ENCODE measurements at places on chromosomes 13 and 19. TPM values are rescaled to one million over a fixed set of nuclear protein-coding genes. Genes with fewer than 3 reads are reported as not detected.

DNA sequence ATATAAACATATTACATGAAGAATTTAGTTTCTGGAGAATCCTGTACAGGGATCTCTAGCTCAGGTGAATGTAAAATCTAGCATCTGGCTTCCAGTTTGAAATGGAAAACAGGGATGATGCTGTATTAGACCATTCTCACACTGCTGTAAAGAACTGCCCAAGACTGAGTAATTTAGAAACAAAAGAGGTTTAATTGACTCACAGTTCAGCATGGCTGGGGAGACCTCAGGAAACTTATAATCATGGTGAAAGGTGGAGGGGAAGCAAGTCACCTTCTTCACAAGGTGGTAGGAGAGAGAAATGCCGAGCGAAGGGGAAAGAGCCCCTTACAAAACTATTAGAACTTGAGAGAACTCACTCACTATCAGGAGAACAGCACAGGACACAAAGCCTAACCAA lies 17.0 kb upstream of the N4BP2L2 start:
- H3K27ac ChIP-seq: no peak overlapping the region
- no peaks in the 10 kb centered on the region for H3K36me3 ChIP-seq
- DNase-seq: no peak
- no peaks in the 10 kb centered on the region for H3K4me1 ChIP-seq
- no peak overlapping the region for H3K4me3 ChIP-seq

ATP4A gene
- total RNA-seq: not detected

- no peaks in the 10 kb centered on the region for H3K27me3 ChIP-seq
- no peak overlapping the region for H3K4me3 ChIP-seq
- no peaks in the 10 kb centered on the region for H3K4me1 ChIP-seq
- H3K36me3 ChIP-seq: no peaks in the 10 kb centered on the region
- no peak overlapping the region for H3K27ac ChIP-seq
Observed at GRCh38 chr19:10855879-10856522, 7.8 kb downstream of the C19orf38 start.

DNA sequence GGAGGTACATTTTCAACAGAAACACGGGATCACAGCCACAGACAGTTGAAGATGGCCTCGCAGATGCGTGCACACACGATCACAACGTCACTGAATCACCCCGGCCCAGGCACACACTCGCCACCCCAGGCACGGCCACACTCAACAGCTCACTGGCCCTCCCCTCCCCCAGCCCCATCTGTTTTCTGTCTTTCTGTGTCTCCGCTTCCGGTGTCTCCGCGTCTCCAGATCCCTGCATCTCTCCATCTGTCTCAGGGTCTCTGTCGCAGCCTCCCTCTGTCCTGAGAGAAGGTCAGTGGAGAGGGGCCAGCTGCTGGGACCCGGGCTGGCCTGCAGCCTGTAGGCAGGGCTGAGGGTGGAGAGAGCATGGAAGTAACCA lies 3.8 kb upstream of the ATP1A3 start:
- no peak for DNase-seq
- H3K27me3 ChIP-seq: peaks cover 43% of the 10 kb centered on the region
- H3K4me1 ChIP-seq: no peaks in the 10 kb centered on the region
- no peak overlapping the region for H3K27ac ChIP-seq

DNA sequence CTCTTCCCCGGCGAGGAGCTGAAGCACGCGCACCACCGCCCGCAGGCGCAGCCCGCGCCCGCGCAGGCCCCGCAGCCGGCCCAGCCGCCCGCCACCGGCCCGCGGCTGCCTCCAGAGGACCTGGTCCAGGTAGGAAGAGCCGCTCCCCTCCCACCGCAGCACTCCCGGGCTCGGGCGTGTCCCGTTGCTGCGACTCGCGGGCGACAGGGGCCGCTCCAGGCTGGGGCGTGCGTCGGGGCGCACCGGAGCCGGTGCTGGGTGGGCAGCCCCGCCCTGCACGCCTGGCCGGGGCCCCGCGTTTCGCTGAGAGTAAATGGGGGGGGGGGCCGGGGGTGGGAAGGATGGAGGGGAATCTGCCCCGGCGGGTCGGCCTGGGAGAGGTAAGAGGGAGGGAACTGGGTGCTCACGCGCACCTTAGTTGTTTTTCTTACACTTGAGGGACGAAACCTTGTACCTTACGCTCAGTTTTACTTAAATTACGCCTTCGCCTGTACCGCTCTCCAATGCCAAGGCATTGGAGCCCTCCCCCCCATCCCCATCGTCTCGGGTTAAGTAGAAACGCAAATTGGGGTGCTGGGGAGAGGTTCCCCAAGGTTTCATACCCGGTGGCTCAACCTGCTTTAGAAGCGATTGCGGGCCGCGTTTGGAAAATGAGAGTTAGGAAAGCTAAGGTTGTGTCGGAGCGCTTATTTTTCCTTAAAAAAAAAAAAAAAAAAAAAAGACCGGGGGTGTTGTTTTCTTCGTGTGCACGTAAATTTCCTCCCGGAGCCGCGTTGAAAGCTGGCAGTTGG lies 850 bp downstream of the KLF5 start:
- peak overlapping the region; percentile 77 for H3K4me3 ChIP-seq
- no peaks in the 10 kb centered on the region for H3K27me3 ChIP-seq
- H3K4me1 ChIP-seq: no peaks in the 10 kb centered on the region
- H3K36me3 ChIP-seq: no peaks in the 10 kb centered on the region

GRCh38 chr19:7238051-7238450 lies 56.2 kb downstream of the INSR start:
- H3K4me1 ChIP-seq: no peaks in the 10 kb centered on the region
- H3K36me3 ChIP-seq: no peaks in the 10 kb centered on the region
- DNase-seq: no peak
- H3K27me3 ChIP-seq: no peaks in the 10 kb centered on the region

SACS gene
- 4.9 TPM for total RNA-seq

DNA sequence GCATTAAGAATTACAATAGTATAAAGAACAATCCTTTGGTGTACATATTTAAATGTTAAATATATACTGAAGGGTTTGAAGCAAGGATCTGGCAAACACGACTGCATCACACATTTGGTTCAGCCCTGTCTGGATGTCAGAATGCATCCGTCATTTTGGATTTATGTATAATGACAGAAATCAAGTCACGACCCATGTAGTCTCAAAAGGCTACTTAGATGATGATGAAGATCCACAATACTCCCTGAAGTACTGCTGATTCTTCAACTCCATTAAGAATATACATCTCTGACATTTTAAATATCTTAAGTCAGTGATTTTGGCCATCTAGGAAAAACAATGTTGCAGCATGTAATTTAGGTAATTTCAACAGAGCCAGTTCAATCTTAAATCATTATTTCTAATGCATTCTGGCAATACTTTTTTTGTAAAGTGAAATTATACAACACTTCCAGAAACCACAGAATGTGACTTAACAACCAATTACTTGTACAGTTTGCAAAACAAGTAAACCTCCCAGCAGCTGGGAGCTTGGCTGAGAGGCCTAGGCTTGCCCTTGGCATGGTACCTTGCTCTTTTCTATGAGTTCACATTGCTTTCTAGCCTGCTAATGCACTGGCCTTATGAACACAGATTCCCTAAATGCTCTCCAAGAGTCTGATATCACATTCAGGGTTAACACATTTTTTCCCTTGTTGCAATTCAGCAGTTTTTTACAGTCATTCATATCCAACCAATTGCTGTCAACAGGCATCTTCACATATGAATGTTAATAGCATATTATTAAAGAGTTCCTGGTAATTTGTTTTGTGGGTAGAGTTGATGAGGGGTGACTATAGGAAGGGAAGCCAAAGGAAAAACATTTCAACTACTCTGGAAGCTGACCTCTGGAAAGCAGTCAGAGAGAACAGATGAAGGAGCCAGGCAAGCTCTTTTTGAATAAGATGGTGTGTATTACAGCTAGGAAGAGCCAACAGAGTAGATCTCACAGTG lies 175.2 kb downstream of the ENOX1 start:
- no peaks in the 10 kb centered on the region for H3K4me1 ChIP-seq
- H3K27ac ChIP-seq: no peak overlapping the region
- H3K27me3 ChIP-seq: no peaks in the 10 kb centered on the region
- H3K36me3 ChIP-seq: no peaks in the 10 kb centered on the region
- DNase-seq: no peak

RASAL3 gene
- 2.5 TPM for total RNA-seq

DNA sequence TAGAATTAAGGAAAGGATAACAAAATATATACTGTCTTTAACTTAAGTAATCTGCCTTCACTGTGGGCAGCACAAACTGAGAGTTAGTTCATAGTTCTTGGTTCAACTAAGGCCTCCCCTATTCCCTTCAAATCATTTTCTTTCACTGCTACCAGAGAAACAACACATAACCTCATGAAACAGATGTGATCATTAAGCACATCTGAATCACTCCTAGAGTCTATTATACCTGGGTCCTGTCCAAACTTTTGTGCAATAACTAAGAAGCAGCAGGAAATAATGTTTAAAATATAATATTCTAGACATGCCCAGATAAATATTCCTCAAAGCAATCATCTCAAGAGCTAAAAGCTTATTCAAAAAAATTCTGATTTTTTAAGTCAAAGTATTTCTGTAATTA lies 62.9 kb downstream of the ZC3H13 start:
- H3K4me3 ChIP-seq: no peak overlapping the region
- no peak for DNase-seq
- H3K27me3 ChIP-seq: no peaks in the 10 kb centered on the region
- no peaks in the 10 kb centered on the region for H3K36me3 ChIP-seq
- H3K4me1 ChIP-seq: no peaks in the 10 kb centered on the region
- no peak overlapping the region for H3K27ac ChIP-seq

DNA sequence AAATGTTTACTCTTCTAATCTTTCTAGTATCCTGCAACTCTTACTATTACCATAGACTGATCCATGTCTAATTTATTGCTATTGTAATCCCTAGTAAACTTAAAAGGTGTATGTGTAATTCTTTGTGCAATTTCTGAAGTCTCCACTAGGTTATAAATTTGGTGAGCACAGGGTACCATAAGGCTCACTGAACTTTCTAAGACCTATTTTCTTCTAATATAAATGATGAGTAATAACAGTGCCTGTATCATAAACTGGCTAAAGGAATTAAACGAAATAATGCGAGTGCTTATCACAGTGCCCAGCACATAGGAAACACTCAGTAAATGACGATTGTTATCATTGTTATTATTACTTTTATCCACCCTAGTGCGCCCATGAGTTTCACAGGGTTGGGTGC lies 119.1 kb downstream of the KLF12 start:
- no peak for DNase-seq
- H3K27me3 ChIP-seq: no peaks in the 10 kb centered on the region
- no peak overlapping the region for H3K27ac ChIP-seq
- no peaks in the 10 kb centered on the region for H3K36me3 ChIP-seq
- H3K4me3 ChIP-seq: no peak overlapping the region

DNA sequence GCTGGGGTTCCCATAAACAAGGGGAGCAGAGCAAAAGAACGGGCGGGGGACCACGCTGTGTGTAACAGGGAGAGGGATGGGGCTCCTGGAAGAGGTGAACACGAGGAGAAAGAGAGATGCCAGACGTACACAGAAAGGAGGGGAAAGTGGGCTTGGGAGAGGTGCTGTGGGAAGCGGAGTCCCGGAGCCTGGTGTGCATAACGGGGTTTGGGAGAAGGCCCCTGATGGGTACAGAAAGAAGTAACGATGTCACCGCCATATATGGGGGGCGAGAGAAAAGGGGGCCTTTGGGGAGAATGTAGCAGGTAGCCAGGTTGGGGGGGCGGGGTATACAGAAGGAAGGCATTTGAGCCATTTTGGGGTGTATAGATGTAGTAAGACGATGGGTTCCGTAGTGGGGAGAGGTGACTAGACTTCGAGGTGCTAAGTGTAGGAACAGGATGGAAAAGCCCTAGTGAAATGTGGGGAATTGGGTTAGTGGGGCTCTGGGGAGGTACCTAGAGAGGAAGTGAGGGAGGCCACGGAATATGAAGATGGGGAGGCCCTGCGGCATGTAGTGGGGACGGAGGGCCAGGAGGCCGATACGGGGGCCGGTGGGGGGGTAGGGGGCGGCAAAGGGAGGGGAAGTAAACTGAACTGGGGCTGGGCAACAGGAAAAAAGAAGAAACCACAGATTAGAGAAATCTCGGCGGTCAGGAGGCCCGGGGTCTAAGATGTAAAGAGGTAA lies 787 bp downstream of the ZNF580 start:
- peak overlapping the region; percentile 82 for H3K27ac ChIP-seq
- no peak for DNase-seq
- peaks cover 30% of the 10 kb centered on the region for H3K4me1 ChIP-seq
- no peaks in the 10 kb centered on the region for H3K36me3 ChIP-seq

ACER1 gene
- not detected for total RNA-seq

- H3K27me3 ChIP-seq: peaks cover 9% of the 10 kb centered on the region
- H3K4me3 ChIP-seq: peak within 1 kb of the TSS; percentile 67
- no peaks in the 10 kb centered on the region for H3K36me3 ChIP-seq
- H3K4me1 ChIP-seq: peaks cover 6% of the 10 kb centered on the region
Observed at GRCh38 chr13:51222037-51222685, at the start of gene FAM124A. FAM124A (plus strand) TSS chr13:51222398; CDS start chr13:51222502, 104 bp downstream.

NTN5 gene
- total RNA-seq: not detected

F10 gene
- total RNA-seq: 4.1 TPM

PIAS4 gene
- total RNA-seq: 29.9 TPM

DNA sequence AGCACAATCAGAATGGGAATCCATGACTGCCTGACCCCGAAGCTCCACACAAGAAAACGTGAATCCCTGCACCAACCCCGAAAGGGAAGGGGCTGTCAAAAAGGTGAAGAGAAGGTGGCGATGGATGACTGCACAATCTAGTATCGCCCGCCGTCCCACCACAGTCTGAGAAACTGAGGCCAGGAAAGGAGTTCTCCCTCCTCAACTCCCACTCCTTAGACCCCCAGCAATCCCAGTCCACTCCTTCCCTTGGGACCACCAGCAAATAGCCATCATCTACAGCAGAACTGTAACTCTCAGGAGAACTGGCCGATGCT lies 451 bp downstream of the NOSIP start:
- peak overlapping the region; percentile 71 for H3K4me3 ChIP-seq
- H3K27ac ChIP-seq: peak overlapping the region; percentile 81
- no peaks in the 10 kb centered on the region for H3K36me3 ChIP-seq
- no peaks in the 10 kb centered on the region for H3K27me3 ChIP-seq

- no peaks in the 10 kb centered on the region for H3K4me1 ChIP-seq
- DNase-seq: no peak
- no peaks in the 10 kb centered on the region for H3K27me3 ChIP-seq
- H3K36me3 ChIP-seq: no peaks in the 10 kb centered on the region
Observed at GRCh38 chr19:5447700-5448311, 7.4 kb upstream of the ZNRF4 start.

GRCh38 chr13:44814161-44814560 lies 175.1 kb downstream of the NUFIP1 start:
- no peak overlapping the region for H3K27ac ChIP-seq
- H3K4me1 ChIP-seq: no peaks in the 10 kb centered on the region
- no peaks in the 10 kb centered on the region for H3K27me3 ChIP-seq
- H3K36me3 ChIP-seq: no peaks in the 10 kb centered on the region
- no peak overlapping the region for H3K4me3 ChIP-seq
- no peak for DNase-seq
